ENCODE measurements at places on chromosomes 16 and 17.

DNA sequence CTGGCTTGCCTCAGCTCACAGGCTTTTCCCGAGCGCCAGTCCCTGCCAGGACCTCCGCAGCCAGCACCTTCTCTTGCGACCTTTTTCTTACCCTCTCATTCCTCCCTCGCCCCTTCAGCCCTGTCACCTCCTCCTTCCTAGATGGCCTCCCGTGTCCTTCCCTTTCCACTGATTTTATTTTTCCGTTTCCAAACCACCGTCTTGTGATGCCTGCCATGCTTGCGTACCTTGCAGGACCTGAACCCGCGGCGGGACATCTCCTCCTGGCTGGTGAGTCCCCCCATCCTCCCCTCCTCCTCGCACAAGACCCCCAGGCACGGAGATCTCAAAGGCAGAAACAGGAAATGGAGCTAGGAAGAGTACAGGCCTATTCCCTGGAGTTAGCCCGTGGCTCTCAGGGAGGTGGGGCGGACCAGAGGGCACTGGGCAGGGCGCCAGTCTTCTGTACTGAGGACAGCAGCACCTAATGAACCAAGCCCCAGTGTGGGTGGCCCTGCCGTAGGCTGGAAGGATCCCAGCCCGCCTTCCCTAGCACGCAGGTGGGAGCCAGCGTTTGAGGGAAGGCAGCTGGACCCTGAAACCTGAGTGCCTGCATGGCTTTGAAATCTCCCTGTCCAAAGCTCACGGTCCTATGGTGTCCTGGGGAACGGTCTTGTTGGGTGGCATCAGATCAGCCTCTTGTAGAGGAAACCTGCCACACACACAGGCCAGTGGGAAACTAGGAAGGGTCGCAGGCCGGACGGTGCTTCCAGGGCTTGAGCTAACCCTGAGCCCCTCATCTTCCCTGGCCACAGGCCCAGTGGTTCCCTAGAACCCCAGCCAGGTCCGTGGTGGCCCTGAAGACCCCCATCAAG lies 612 bp downstream of the CISD3 start:
- peak; percentile 41 for DNase-seq

DNA sequence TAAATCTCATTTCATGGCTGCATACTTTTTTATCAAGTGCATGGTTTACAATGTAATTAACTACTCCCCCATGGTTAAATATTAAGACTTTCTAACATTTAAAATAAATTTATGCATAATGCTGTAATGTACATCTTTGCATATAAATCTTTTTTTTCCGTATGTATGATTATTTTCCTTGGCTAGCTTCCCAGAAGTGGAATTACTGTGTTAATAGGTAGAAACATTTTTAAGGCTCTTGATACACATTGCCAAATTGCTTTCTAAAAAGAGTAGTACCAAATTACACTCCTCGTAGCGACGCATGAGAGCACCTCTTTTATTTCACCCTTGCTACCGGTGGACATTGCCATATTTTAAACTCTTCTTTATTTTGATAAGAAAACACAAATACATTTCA lies 141.1 kb downstream of the DNAH9 start:
- no peak for DNase-seq

- DNase-seq, result no peak
Measured at GRCh38 chr17:20999841-21000532, 42.8 kb downstream of the USP22 start.

GRCh38 chr17:79977708-79978547 lies 57.7 kb downstream of the TBC1D16 start:
- no peak for DNase-seq

DNA sequence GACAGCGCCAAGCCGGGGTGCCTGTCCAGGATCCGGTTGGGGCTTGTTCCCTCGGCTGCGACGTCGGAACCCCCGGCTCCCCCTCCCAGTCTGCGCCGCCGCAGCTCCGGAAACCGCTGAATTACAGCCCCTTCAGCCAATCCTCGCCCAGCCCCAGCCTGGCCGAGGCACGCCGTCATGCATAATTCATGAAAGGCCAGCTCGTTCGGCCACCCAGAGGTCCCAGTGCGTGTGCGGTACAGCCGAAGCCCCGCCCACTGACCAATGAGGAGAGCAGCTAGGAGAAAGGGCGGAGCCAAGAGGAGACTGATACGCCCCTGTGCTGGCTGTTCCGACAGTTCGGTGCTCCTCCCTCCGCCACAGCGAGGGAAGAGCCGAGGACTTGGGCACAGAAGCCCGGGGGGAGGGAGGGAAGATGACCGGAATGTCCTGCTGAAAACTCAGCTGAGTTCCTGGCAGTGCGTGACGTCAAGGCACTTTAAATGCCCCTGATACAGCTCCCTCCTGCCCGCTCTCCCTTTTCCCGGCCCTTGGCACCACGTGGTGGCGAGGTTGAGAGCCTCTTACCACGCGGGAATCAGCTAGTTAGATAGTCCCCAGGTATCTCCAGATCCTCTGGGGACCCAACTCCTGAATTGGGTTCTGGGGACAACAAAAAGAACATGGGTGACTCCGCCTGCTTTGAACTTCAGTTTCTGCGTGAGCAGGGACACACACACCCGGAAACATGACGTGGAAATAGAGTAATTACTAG lies at the start of gene STAT3:
STAT3 (minus strand) TSS at position 62 of the 754 bp plus-strand sequence. CDS start 39,926 bp downstream, outside the sequence.
- peak; percentile 100 for DNase-seq

DNA sequence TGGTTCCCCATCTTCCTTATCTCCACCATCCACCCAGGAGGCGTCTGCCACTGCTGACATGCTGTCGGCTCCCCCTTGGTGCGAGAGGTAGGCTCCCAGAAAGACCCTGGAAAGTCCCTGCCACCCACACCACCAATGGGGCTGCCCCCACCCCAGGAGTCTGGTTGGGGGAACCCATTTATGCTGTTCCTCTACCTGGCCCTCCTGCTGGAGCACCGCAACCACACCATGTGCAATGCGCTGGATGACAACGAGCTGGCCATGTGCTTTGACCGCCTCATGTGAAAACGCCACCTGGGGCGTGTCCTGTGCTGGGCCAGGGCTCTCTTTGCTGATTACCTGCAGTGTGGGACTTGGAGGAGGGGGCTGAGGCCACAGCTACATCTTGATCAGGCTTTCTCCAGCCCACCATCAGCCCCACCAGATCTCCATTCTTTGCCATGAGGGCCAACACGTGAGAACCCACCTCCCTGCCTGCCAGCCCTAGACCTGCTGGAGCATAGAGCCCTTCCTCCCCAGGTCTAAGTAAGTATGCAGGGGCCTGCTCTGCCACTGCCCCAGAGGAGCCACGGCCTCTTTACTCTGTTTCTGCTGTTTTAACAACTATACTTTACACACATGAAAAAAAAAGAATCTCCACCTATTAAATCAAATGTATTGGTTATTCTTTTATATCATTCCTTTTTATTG lies 7.9 kb upstream of the ALDH3A1 start:
- peak; percentile 66 for DNase-seq

DNA sequence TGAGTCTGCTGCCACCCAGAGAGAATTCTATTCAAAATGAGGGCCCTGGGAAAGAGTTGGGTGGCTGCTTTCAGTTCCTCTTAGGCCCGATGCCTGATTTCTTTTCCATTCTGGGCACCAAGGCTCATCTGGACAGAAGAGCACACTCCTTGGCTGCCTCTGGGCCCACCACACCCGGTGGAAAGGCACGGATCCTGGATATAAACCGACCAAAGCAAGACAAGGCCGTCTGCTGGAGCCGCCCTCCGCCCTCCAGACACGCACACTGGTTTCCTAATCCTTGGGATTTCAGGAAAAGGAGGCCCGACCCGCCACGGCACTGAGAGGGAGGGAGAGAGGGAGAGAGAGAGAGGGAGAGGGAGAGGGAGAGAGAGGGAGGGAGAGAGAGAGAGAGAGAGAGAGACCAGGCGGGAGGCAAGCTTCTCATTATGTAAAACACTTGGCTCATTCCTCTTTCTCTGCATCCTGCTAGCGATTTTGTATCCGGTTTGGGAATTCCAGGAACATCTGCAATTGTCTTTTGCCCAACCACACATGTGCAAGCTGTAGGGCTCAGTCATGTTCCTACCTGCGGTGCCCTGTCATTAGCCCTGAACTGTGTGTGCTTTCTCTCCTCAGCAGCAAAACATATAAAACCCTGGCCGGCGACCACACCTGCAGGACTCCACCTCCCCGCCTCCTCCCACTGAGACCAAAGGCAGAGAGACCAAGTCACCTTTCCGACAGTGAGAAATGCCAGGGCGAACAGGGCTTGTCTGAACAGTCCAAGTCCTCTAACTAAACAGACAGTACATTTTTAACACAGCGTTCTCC lies 347.2 kb downstream of the SOX9 start:
- no peak for DNase-seq

DNA sequence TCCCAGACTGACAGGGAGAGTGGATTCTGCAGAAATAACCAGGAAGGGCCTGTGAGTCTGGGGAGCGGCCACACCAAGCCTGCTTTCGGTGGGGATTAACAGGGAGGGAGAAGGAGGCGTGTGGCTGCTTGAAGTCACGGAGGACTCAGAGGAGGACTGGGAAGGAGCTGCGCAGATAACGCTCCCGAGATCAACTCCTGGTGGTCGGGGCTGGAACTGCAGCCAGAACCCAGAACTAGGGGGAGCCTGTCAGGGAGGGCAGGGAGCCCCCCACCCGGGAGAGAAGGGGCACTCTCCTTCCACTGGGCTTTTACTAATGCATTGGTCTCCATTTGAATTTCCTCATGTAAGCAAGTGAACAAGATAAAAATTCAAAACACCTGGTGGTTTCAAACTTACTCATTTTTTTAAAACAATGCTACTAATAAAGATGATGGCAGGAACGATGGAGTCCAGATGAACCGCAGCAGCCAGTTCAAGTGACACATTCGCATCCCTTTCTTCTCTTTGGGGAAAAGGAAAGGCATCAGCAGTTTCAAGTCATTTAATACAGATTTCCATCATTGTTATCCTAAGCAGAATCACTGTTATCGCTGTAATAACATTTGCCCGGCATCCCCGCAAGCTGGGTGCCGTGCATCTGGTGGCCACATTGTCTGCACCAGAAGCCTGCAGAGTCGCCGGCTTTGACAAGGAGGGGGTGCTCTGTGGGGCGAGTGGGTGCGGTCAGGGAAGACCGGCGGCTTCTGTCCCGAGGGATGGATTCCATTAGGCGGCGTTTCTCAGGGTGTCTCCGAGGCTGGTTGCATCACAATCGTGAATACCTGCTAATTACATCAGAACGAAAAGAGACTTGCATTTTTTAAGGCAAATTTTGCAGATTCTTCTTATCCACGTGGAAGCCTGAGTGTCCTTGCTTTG lies 183.0 kb downstream of the FOXL1 start:
- DNase-seq, result peak; percentile 34

- DNase-seq, result no peak
Measured at GRCh38 chr17:1553354-1554266, 9.0 kb downstream of the PITPNA start.

- no peak for DNase-seq
Measured at GRCh38 chr16:15847611-15848175, 9.1 kb downstream of the MYH11 start.

GRCh38 chr16:83198977-83199376 lies 572.2 kb downstream of the CDH13 start:
- no peak for DNase-seq

- peak; percentile 61 for DNase-seq
Measured at GRCh38 chr16:53111078-53111791, 56.4 kb downstream of the CHD9 start.

- no peak for DNase-seq
Measured at GRCh38 chr17:47800686-47801085, 20.9 kb downstream of the OSBPL7 start.

GRCh38 chr16:69762814-69763598 lies 874 bp downstream of the WWP2 start:
- peak; percentile 48 for DNase-seq

- DNase-seq, result no peak
Measured at GRCh38 chr17:64074704-64075426, 54.4 kb upstream of the ICAM2 start.

- no peak for DNase-seq
Measured at GRCh38 chr17:31856750-31857149, 2.3 kb downstream of the COPRS start.

GRCh38 chr17:17315142-17315821 lies 12.1 kb downstream of the NT5M start:
- no peak for DNase-seq

DNA sequence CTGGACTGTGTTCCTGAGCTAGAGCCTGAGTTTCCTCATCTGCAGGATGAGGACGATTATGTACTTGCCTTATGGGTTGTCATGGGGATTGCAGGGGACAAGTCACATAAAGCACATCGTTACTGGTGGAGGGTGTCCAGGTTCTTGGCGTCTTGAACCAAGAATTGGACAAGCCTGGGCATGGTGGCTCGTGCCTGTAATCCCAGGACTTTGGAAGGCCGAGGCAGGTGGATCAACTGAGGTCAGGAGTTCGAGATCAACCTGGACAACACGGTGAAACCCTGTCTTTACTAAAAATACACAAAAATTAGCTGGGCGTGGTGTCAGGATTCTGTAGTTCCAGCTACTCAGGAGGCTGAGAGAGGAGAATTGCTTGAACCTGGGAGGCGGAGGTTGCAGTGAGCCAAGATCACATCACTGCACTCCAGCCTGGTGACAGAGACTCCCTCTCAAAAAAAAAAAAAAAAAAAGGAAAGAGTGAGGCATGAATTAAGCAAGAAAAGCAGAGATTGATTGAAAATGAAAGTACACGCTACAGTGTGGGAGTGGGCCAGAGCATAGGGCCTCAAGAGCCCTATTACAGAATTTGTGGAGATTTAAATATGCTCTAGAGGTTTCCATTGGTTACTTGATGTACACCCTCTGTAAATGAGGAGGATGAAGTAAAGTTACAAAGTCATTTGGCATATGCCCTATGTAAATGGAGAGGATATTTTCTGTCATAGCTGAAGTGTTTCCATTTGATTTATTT lies 30.7 kb downstream of the ADGRG5 start:
- no peak for DNase-seq

DNA sequence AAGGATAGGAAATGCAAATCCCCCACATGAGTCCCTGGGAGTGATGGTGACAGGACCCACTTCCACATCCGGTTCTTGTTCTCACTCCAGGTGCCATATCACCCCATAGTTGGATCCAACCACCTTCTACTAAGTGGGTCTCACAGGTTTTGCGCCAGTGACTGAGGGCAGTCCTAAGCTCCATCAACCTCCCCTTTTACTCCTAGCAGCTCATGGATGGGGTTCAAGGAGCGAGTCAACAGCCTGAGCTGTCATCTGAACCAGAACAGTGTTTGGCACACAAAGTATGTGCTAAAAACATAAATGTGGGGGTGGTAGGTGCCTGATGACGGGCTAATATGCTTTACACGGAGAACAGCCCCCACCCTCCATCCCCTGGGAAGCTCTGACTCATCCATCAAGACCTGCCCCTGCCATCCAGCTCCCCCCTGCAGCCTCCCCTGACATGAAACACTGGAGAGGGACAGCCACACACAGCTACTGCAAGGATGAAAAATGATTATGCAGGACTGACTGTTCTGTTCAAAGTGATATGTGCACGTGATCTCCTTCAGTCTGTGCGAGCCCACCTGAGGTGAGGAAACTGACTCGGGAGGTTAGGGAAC lies 143.2 kb upstream of the CDH5 start:
- no peak for DNase-seq

DNA sequence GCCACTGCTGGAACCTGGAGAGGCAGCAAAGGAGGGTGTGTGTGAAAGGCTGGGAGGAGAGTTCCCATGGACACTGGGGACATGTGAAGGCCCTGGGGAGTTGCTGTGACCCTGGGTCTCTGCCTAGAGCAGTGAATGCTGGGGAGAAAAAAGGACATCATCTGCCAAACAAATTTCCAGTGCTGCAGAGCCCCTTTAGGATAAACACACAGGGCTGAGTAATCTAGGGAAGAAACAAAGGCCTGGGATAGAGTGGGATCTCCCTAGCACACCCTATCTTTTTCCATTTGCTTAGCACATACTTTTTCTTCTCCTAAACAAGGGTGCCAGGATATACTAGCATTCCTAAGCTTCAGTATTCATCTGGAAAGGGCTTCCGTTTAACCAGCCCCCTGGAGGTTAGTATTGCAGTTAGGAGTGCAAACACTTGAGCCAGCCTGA lies 3.3 kb upstream of the HIGD1B start:
- DNase-seq, result no peak
